Activated naive CD8-positive, alpha-beta T cell treated with anti-CD3 and anti-CD28 coated beads, Interleukin-2, amount 10 ng/mL, durations not matched to agents 7 days and 5 days (primary cell): ENCODE measurements at places on chromosomes 2 and 18.

DNA sequence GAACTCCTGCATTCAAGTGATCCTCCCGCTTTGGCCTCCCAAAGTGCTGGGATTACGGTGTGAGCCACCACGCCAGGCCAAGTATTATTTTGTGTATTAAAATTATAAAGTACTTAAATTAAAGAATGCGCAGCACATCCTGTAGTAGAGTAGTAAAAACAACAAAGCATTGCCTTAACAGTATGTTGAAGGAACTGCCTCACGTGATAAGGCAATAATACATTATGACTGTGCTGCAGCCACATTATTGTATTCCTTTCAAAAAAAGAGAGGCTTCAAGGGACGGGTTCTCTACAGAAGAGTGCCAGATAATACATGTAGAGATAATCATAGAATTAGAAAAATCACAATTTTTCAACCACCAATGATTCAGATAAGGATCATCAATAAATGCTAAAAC is 33.7 kb downstream of the C2orf76 start:
- H3K4me1 ChIP-seq: no peaks in the 10 kb centered on the region
- no peak for DNase-seq
- no peaks in the 10 kb centered on the region for H3K27me3 ChIP-seq

DNA sequence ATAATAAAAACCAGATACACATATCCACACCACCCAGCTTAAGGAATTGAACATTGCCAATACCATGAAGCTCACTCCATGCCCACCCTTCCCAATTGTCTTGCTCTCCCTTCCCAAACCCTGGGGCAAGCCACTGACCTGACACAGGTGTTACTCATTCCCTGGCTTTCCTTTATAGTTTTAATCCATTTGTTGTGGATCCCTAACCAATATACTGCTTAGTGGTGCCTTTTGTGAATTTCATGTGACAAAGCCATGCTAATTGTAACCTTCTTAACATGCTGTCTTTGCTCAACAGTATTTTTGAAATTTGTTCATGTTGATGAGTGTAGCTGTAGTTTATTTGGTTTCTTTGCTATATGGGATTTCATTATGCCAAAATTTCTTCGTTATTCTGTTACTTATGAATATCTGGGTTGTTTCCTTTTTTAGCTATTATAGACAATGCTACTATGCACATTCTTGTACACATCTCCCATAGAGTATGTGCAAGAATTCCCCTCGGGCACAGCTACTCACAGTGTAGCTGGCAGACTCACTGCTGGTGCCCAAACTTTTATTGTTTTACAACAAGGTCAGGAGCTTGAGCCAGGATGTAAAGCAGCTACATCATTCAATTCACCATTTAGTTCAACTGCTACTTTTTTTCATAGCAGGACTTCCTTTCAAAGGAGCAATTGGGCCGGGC is 90.8 kb upstream of the ATL2 start:
- H3K4me3 ChIP-seq: no peak overlapping the region
- H3K36me3 ChIP-seq: no peaks in the 10 kb centered on the region
- H3K4me1 ChIP-seq: peaks cover 5% of the 10 kb centered on the region
- no peak overlapping the region for H3K27ac ChIP-seq

GRCh38 chr2:127560201-127560930 is 24.9 kb downstream of the MYO7B start:
- peaks cover 34% of the 10 kb centered on the region for H3K27me3 ChIP-seq
- no peak overlapping the region for H3K27ac ChIP-seq
- no peak for DNase-seq
- no peak overlapping the region for H3K4me3 ChIP-seq
- peaks cover 24% of the 10 kb centered on the region for H3K4me1 ChIP-seq

GRCh38 chr2:79630972-79631557 is 118.2 kb downstream of the CTNNA2 start:
- no peaks in the 10 kb centered on the region for H3K4me1 ChIP-seq
- H3K36me3 ChIP-seq: no peaks in the 10 kb centered on the region
- no peak overlapping the region for H3K27ac ChIP-seq
- no peaks in the 10 kb centered on the region for H3K27me3 ChIP-seq

DNA sequence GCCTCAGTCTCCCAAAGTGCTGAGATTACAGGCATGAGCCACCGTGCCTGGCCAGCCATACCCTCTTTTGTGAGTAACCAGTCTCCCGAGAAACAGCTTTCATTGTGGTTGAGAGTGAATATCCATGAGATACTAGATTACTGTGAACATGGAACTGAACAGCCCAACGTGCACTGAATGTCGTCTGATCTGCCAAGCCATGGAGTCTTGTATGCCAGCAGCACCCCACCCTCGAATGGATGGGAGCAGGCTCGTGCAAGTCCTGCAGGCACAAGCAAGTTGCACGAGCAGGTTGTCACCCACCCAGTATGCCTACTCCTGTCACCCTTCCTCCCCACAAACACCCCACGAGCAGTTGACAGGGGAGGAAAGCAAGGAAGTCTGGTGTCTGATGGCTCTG is 36.5 kb upstream of the TFCP2L1 start:
- no peak for DNase-seq
- no peaks in the 10 kb centered on the region for H3K36me3 ChIP-seq
- no peaks in the 10 kb centered on the region for H3K4me1 ChIP-seq
- H3K27me3 ChIP-seq: peaks cover 9% of the 10 kb centered on the region

GRCh38 chr2:77519888-77520506 is 2.2 kb downstream of the LRRTM4 start:
- H3K27me3 ChIP-seq: no peaks in the 10 kb centered on the region
- H3K4me3 ChIP-seq: no peak overlapping the region
- H3K27ac ChIP-seq: no peak overlapping the region
- DNase-seq: no peak
- no peaks in the 10 kb centered on the region for H3K36me3 ChIP-seq

DNA sequence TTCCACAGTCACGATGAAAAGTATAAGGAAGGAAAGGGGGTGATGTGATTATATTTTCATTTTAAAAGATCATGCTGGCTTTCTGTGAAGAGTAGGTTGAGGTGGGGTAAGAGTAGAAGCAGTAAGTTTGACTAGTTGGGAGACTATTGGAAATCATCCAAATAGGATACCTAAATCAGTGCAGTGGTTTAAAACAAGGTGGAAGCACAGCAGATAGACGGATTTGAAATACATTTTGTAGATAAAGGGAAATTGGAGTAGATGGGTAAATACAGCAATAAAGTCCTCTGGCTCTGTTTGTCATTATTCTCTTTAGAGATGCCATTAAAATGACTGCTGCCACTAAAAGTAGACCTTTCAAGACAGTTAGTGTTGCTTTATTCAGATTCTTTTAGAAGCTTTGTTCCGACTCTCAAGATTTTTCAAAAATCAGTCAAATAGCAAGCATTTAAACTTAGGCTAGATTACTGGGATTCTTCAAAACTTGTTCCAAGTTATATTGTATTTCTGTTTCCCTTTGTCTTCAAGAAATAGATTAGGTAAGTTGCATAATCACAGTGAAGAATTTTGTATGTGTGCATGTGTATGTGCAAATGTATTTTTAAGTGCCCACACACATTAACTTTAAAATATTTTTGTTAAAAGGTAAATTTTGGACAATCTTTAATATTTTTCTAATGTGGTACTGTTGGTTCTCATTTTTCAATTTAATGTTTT is 61.7 kb upstream of the DTNA start:
- no peak overlapping the region for H3K27ac ChIP-seq
- DNase-seq: no peak
- peaks cover 8% of the 10 kb centered on the region for H3K27me3 ChIP-seq
- no peaks in the 10 kb centered on the region for H3K4me1 ChIP-seq

- H3K4me3 ChIP-seq: no peak overlapping the region
- no peak for DNase-seq
- no peaks in the 10 kb centered on the region for H3K4me1 ChIP-seq
- no peak overlapping the region for H3K27ac ChIP-seq
- no peaks in the 10 kb centered on the region for H3K27me3 ChIP-seq
- peaks cover 3% of the 10 kb centered on the region for H3K36me3 ChIP-seq
Observed at GRCh38 chr2:170039401-170040172, 138.4 kb upstream of the MYO3B start.

- no peaks in the 10 kb centered on the region for H3K4me1 ChIP-seq
- no peak for DNase-seq
- peaks cover 39% of the 10 kb centered on the region for H3K27me3 ChIP-seq
- H3K36me3 ChIP-seq: no peaks in the 10 kb centered on the region
Observed at GRCh38 chr2:222683805-222684204, 12.3 kb downstream of the MOGAT1 start.

GRCh38 chr2:138277062-138277461 is 224.5 kb upstream of the SPOPL start:
- no peaks in the 10 kb centered on the region for H3K4me1 ChIP-seq
- H3K27me3 ChIP-seq: no peaks in the 10 kb centered on the region
- H3K4me3 ChIP-seq: no peak overlapping the region
- no peak for DNase-seq
- H3K36me3 ChIP-seq: no peaks in the 10 kb centered on the region
- no peak overlapping the region for H3K27ac ChIP-seq

GRCh38 chr2:6183226-6183625 is 491.0 kb downstream of the SOX11 start:
- no peaks in the 10 kb centered on the region for H3K4me1 ChIP-seq
- no peaks in the 10 kb centered on the region for H3K27me3 ChIP-seq
- no peak overlapping the region for H3K4me3 ChIP-seq
- no peak overlapping the region for H3K27ac ChIP-seq
- DNase-seq: no peak

DNA sequence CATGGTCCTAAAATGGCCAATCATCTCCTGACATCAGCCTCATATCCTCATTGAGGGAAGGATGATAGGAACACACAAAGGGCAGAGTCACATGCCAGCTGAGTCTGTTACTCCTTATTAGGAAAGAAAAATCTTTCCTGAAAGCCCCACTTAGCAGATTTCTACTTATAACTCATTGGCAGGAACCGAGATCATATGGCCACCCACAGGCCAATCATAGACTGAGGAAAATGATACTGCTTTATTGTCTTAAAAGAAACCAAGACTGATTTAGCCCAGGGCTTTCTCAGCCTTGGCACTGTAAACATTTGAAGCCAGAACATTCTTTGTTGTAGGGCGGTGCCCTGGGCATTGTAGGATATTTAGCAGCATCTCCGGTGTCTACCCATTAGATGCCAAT is 18.7 kb downstream of the GKN2 start:
- H3K27ac ChIP-seq: no peak overlapping the region
- no peak overlapping the region for H3K4me3 ChIP-seq
- no peaks in the 10 kb centered on the region for H3K36me3 ChIP-seq
- no peaks in the 10 kb centered on the region for H3K4me1 ChIP-seq
- DNase-seq: no peak

GRCh38 chr2:170084820-170085491 is 93.0 kb upstream of the MYO3B start:
- no peaks in the 10 kb centered on the region for H3K27me3 ChIP-seq
- H3K27ac ChIP-seq: no peak overlapping the region
- peaks cover 4% of the 10 kb centered on the region for H3K36me3 ChIP-seq
- DNase-seq: no peak
- no peak overlapping the region for H3K4me3 ChIP-seq
- no peaks in the 10 kb centered on the region for H3K4me1 ChIP-seq

DNA sequence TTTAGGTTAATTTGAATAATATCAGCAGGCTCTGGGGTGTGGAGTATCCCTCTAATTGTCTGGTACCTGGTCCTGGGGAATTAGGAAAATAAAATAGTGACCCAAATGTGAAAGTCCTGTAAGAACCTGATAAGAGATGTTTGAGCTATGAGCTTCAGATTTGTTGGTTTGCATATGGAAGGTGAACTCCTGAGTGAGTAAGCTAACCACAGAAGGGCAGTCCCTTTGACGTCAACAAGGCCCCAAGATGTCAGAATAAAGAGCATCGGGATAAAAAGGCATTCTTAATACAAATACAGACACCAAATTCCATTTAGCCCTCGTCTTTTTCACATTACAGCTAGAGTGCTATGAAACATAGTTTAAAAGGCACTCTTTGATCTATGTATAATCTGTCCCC is 1366.3 kb upstream of the TMEFF2 start:
- no peaks in the 10 kb centered on the region for H3K27me3 ChIP-seq
- no peak for DNase-seq
- no peak overlapping the region for H3K4me3 ChIP-seq
- H3K36me3 ChIP-seq: no peaks in the 10 kb centered on the region
- H3K4me1 ChIP-seq: no peaks in the 10 kb centered on the region

- no peak overlapping the region for H3K27ac ChIP-seq
- H3K4me3 ChIP-seq: no peak overlapping the region
- no peak for DNase-seq
Observed at GRCh38 chr18:9454061-9454703, 21.1 kb upstream of the RALBP1 start.

- H3K27ac ChIP-seq: no peak overlapping the region
- H3K36me3 ChIP-seq: no peaks in the 10 kb centered on the region
- H3K4me1 ChIP-seq: no peaks in the 10 kb centered on the region
- H3K27me3 ChIP-seq: peaks cover 6% of the 10 kb centered on the region
- no peak overlapping the region for H3K4me3 ChIP-seq
Observed at GRCh38 chr18:47461406-47461948, 210.0 kb upstream of the SKOR2 start.

- no peaks in the 10 kb centered on the region for H3K36me3 ChIP-seq
- no peaks in the 10 kb centered on the region for H3K27me3 ChIP-seq
- H3K4me3 ChIP-seq: no peak overlapping the region
- no peak overlapping the region for H3K27ac ChIP-seq
Observed at GRCh38 chr2:123380370-123380935, 644.6 kb upstream of the CNTNAP5 start.

DNA sequence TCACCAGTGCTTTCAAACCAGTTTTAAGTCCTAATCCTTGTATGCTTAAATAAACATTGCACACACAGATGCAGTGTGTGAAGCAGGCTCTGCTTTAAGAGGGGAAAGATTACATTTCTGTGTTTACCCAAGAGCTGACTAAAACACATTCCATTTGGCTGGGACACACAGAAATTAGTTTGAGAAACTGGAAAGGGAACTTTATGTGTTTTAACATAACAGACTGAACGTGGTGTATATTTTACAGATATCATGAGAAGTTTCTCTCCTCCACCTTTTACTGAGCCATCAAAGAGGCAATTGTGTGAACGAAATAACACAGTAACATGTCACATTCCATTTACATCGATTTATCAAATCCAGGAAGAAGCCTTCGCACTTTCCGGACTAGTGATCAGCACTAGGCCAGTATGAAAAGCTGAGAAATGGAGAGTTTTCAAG is 121.8 kb downstream of the MAIP1 start:
- DNase-seq: no peak
- H3K36me3 ChIP-seq: no peaks in the 10 kb centered on the region
- H3K27me3 ChIP-seq: peaks cover 30% of the 10 kb centered on the region
- no peak overlapping the region for H3K27ac ChIP-seq
- H3K4me1 ChIP-seq: no peaks in the 10 kb centered on the region

- no peak overlapping the region for H3K4me3 ChIP-seq
- H3K4me1 ChIP-seq: peaks cover 4% of the 10 kb centered on the region
- no peak overlapping the region for H3K27ac ChIP-seq
- peaks cover 2% of the 10 kb centered on the region for H3K27me3 ChIP-seq
- H3K36me3 ChIP-seq: no peaks in the 10 kb centered on the region
- no peak for DNase-seq
Observed at GRCh38 chr2:147463881-147464520, 380.8 kb upstream of the ACVR2A start.

GRCh38 chr2:179020156-179020750 is 29.7 kb downstream of the CCDC141 start:
- H3K4me1 ChIP-seq: peaks cover 25% of the 10 kb centered on the region
- no peaks in the 10 kb centered on the region for H3K27me3 ChIP-seq
- H3K36me3 ChIP-seq: peaks cover 6% of the 10 kb centered on the region
- H3K4me3 ChIP-seq: no peak overlapping the region

- H3K4me1 ChIP-seq: no peaks in the 10 kb centered on the region
- no peaks in the 10 kb centered on the region for H3K27me3 ChIP-seq
- H3K36me3 ChIP-seq: no peaks in the 10 kb centered on the region
- no peak overlapping the region for H3K27ac ChIP-seq
Observed at GRCh38 chr2:164456619-164457018, 164.7 kb downstream of the GRB14 start.

- H3K36me3 ChIP-seq: no peaks in the 10 kb centered on the region
Observed at GRCh38 chr2:100835006-100835659, 15.2 kb downstream of the NPAS2 start.

- H3K36me3 ChIP-seq: no peaks in the 10 kb centered on the region
- no peak overlapping the region for H3K27ac ChIP-seq
Observed at GRCh38 chr2:147096671-147097070, 748.2 kb upstream of the ACVR2A start.
